ENCODE measurements at places on chromosomes 12 and 14.
A peak's percentile ranks its signal among the peaks of the same experiment; 100 is the strongest.

DNA sequence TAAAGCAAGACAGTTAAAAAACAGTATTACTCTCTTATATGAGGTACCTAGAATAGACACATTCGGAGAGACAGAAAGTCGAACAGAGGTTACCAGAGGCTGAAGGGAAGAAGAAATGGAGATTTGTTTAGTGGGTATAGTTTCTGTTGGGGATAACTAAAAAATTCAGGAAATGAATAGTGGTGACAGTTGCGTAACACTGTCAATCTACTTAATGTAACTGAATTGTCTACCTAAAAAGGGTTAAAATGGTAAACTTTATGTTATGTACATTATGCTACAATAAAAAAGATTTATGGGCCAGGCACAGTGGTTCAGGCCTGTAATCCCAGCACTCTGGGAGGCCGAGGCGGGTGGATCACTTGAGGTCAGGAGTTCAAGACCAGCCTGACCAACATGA, 30.6 kb upstream of the SLC6A13 start:
- DNase-seq = no peak

DNA sequence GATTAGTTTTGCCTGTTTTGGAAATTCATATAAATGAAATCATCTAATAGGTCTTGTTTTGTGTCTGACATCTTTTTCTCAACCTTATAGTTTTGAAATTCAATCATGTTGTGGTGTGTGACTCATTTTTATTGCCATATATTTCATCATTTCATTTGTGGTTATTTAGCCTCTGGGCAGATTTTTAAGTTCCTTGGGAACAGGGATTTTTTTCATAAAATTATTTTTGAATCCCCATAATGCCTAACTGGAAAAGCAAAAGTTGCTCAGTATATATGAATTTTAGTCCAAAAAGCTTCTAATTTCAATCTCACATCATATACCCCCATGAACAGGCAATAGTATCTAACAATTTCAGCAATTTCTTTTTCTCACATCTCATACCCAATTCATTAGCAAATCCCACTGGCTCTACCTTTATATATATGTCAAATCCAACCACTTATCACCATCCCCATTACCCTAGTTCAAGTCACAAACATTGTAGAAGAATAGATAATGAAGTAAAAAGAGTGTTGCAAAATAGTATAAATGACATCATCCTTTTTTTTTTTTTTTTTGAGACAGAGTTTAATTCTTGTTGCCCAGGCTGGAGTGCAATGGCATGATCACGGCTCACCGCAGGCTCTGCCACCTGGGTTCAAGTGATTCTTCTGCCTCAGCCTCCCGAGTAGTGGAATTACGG, 2.6 kb upstream of the OR6J1 start:
- DNase-seq = no peak

- peak; percentile 82 for DNase-seq
Measured at GRCh38 chr12:57590864-57591781, at the start of gene PIP4K2C. Gene PIP4K2C, plus strand, starts transcription at chr12:57591192. Its CDS starts 98 bp downstream, at chr12:57591290.

DNA sequence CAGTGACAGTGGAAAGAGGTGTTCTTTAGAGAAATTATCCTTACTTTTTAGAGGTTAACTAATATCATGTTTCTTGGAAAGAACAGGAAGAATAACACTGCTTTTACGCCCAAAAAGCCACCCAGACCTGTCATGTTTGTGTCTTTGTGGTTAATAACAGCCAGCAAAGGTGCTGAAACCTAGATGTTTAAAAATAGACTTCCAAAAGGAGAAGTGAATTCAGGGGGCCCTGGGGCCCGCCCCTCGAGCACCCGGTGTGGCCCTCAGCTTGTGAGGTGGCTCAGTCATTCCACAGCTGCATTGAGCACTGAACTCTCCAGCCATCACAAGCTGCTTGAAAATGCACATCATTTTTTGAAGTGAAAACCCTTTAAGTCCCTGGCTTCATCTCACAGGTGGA, 20.8 kb upstream of the AMN start:
- no peak for DNase-seq

- DNase-seq = peak; percentile 7
Measured at GRCh38 chr14:56073799-56074198, 44.4 kb upstream of the PELI2 start.

DNA sequence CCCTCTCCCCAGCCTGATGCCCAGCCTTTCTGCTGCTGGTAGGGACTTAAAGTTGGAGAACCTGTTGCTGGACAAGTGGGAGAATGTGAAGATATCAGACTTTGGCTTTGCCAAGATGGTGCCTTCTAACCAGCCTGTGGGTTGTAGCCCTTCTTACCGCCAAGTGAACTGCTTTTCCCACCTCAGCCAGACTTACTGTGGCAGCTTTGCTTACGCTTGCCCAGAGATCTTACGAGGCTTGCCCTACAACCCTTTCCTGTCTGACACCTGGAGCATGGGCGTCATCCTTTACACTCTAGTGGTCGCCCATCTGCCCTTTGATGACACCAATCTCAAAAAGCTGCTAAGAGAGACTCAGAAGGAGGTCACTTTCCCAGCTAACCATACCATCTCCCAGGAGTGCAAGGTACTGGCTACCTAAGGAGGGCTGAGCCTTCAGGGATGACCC, 1.6 kb downstream of the TSSK4 start:
- DNase-seq = no peak

DNA sequence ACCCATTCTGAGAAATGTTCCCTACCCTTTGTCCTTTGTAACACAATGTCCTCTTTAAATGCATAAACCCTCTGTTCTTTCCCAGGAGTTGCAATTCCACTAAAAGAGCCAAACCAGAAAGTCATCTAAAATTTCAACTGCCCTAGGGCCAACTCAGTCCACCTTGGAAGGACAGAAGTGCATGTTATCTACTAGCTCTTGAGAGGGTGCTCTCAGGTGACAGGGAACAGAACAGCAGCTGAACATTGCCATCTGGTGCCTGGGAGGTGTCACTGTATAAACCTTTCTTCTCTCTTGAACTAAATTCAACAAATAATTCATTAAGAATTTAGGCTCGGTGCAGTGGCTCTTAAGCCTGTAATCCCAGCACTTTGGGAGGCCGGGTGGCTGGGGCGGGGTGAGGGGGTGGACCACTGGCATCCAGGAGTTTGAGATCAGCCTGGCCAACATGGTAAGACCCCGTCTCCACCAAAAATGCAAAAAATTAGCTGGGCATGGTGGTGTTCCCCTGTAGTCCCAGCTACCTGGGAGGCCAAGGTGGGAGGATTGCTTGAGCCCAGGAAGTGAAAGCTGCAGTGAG, 10.3 kb upstream of the FERMT2 start:
- peak; percentile 63 for DNase-seq

DNA sequence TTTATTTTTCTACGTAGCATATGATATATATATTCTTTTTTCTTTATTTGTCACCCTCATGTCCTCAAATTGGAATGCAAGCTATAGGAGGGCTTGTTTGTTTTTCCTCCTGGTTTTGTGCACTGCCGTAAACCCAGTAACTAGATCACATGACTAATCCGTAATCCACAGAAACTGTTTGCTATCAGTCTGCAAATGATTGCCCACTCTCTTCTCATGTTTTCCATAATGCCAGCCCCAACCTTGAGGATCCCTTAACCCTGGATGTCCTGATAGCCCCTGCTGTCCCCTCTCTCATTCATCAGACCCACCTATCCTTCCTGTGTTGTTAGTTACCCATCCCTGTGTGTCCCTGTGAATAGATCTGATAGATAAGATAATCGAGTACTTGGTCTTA, 94.0 kb downstream of the TSPAN9 start:
- DNase-seq = no peak

- DNase-seq = no peak
Measured at GRCh38 chr12:125175576-125175975, 110.3 kb downstream of the AACS start.

- DNase-seq = no peak
Measured at GRCh38 chr14:102085948-102086708, 716 bp downstream of the HSP90AA1 start.

- no peak for DNase-seq
Measured at GRCh38 chr12:92418381-92418780, 272.7 kb upstream of the BTG1 start.

DNA sequence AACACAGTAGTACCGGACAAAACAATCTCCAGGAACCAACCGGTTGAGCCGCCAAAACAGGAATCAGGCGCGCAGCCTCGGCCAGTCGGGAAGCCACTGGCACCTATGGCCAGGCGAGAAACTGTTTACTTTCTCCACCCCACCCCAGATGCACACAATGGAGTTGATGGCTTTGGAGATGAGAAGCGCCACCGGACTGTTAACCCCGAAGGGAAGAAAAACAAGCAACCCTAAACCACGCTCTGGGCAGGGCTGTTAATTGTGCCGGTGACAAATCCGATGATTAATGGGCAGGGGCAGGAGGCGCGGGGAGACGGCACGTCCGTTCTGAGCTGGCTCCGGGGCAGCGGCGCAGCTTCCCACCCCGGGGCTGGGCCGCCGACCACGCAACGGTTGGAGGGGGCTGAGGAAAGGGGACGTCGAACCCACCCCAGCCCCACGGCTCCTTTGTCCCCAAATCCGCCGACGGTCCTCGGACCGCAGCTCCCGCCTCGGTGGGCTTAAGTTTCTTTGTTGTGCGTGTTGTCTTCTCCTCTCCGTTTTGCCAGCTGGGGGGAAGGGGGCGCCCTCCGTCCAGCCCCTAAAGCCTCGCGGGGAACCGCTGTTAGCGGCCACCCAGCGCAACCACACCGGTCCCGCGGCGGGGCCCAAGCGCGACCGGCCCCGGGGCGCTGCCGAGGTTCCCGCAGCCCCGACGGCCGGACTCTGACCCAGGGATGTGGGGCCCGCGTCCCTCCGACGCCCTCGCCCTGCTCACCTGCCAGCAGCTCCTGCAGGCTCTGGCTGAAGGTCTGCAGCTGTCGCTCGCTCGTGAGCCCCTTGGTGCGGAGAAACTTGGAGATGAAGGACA, 790 bp downstream of the BTG1 start:
- DNase-seq = peak; percentile 80
